ENCODE measurements at places on chromosomes 3 and 15.

- DNase-seq: no peak
These were observed 276.9 kb downstream of the GBE1 start for GRCh38 chr3:81484520-81484919.

DNA sequence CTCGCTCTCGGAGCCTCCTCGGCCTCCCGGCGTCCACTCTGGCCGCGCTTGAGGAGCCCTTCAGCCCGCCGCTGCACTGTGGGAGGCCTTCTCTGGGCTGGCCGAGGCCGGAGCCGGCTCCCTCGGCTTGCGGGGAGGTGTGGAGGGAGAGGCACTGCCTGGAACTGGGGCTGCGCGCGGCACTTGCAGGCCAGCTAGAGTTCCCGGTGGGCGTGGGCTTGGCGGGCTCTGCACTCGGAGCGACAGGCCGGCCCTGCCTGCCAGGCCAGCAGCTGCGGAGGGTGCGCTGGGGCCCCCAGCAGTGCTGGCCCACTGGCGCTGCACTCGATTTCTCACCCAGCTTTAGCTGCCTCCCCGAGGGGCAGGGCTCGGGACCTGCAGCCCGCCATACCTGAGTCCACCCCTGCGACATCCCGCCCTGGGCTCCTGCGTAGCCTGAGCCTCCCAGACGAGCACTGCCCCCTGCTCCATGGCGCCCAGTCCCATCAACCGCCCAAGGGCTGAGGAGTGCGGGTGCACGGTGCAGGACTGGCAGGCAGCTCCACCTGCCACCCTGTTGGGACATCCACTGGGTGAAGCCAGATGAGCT is 765.0 kb downstream of the IGSF11 start:
- no peak for DNase-seq

DNA sequence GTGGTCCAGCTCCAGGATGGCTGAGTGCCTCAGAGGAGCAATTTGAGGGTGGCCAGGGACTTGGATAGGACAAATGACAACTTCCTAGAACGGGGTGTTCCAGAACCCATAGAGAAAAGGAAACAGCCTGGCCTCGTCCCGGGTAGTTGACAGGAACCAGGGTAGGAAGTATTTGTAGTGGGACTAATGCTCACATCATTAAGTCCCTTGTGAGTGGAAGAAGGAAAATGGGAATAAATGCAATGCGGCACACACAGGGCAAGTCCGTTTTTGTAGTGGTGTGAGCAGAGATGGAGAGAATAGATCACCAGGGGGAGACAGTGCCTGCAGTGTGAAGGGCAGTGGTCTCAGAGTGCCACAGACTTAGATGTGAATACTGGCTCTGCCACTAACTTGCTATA is 19.6 kb downstream of the TIMP4 start:
- DNase-seq: no peak

DNA sequence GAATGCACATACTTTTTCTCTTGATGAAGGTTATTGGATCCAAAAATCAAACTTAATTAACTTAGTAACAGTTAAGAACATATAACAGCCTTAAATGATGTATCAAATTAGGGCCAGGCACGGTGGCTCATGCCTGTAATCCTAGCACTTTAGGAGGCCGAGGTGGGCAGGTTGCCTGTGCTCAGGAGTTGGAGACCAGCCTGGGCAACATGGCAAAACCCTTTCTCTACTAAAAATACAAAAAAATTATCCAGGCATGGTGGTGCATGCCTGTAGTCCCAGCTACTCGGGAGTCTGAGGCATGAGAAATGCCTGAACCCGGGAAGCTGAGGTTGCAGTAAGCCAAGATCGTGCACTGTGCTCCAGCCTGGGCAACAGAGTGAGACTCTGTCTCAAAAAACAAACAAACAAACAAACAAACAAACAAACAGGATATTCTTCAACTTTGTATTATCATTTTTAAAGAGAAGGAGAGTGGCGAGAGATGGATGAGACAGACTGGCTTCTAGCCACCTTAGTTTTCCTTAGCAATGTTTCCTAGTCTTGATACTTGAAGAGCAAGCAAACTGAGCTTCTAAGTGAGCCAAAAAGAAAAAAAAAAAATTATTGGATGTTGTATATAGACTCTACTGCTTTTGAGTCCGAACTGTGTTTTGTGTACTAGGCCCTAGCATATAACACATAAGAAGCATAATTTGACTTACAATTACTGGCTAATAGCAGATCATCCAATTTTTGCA is 13.8 kb downstream of the SPRED1 start:
- no peak for DNase-seq

- no peak for DNase-seq
These were observed 36.1 kb downstream of the PTH1R start for GRCh38 chr3:46913644-46914043.

- no peak for DNase-seq
These were observed 145.7 kb upstream of the NPHP3 start for GRCh38 chr3:132867956-132868355.

DNA sequence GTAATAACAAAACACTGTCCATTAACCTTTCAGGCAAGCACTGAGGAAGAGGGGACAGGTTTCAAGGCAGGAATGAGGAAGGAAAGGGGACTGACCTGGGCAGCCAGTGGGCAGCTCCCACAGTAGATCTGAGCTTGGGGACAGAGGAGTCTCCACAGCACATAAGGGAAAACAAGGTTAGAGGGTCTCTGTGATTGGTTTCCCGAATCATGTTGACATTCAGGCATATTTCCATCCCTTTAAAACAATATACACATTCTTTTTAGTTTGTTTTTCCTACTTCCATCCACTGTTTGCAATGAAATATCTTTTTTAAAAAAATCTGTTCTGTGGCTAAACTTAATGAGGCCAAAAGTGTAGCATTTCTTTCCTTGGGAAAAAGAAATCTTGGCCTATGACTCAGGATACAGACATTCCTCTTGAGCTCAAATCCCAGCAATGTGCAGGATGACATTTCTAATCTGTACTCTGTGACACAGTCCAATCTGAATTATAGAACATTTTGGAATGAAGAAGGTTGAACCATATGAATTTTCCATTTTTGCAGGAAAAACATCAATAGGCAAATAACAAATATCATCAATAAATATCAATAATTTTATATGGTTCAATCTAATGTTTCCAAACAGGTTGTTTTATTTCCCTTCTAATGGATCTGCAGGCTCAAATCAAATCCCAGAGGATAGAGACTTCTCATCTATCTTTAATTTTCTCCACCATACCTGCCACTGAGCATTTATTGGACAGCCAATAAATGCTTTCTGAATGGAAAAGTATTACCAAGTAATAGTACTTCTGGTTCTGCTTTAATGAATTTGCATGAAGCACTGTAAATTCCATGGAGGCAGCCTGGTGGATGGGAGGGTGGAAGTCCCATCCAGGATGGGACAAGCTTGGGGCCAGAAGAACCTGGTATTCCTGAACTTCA is 54.1 kb downstream of the ITGB5 start:
- no peak for DNase-seq

- no peak for DNase-seq
These were observed 248.9 kb upstream of the PROK2 start for GRCh38 chr3:72033666-72034428.

- DNase-seq: no peak
These were observed 44.4 kb downstream of the AQP9 start for GRCh38 chr15:58182460-58183163.
